MV-4-11 (cell line): ENCODE measurements at places on chromosomes 7 and 10.

GRCh38 chr10:84329986-84330651, 1.7 kb downstream of the CCSER2 start:
- no peak for DNase-seq

DNA sequence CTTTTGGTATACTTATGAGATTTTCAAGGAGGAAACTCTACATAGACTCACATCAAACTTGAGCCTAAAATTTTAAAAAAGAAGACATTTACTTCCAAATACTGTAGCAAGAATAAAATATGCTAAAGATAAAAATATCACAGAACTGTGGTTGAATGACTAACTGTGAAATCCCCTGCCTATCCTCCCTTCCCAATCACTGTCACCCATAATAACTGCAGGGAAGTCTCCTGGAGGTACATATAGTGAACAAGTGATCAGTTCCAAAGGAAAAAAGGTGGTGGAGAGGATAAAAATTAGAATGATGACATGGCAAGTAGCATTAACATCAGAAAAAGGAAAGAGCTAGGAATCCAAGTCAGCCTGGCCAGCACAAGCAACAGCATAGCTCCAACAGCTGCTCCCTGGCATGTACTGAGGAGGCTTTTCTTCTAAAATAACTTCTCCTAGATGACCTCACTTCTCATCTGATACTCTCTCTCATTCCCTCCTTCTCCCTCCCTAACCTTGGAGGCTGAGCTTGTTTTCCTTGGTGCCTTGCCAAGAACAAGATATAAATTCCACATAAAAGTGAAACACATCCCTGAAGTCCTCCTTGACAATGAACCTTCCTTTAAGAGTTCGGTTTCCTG, 124.0 kb downstream of the IQUB start:
- DNase-seq = no peak

DNA sequence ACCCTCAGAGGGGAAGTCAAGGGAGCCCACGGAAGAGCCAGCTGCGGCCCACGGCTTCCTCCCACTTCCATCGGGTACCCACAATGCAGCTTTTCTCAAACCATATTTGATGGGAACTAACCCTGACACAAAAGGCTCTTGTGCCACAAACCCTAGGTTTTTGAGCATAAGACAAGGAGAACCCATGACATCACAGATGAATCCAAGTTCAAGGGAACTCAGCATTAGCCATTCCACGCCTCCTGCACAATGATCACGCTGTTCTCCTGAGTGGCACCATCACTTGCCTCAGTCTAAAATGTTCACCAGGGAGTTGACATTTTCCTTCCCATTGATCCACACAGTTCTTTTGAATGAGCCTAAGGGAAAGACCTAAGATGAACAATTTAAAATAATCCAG, 70.4 kb downstream of the ITIH5 start:
- no peak for DNase-seq

- peak; percentile 2 for DNase-seq
These were observed 83.0 kb upstream of the ADRB1 start for GRCh38 chr10:113960617-113961181.

GRCh38 chr7:102918845-102919244, 6.0 kb downstream of the LRRC17 start:
- DNase-seq = no peak

DNA sequence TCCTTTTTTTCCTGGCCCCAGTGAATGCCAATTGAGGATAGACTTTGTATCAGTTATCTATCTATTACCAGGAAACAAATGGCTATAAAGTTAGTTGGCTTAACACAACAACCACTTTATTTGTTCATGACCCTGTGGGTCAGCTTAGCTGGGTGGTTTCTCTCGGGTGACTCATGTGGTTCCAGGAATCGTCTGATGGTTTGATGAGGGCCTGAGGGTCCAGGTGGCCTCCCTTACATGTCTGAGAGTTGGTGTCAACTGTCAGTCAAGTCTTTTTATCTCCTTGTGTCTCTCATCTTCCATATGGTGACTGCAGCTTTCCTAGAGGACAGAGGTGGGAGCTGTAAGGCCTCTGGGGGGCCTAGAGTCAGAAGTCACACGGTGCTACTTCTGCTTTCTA, 15.3 kb upstream of the MAPK8 start:
- DNase-seq = peak; percentile 40

DNA sequence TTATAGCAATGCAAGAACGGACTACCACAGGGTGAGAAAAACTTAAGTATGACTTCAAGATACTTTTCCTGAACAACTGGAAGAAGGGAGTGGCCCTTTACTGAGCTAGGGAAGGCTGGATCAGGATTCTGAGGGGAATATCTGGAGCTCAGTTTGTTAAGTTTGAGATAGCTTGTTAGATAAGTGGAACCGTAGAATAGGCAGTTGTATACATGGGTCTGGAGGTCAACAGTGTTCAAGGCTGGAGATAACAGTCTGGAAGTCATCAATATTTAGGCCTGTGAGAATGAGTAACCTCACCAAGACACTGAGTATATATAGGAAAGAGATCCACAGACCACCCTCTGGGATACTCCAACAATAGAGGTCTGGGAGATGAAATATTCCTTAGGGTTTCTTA, 7.2 kb downstream of the PLEKHA1 start:
- no peak for DNase-seq

- DNase-seq = no peak
These were observed 109.4 kb downstream of the CDK14 start for GRCh38 chr7:90705391-90706071.

DNA sequence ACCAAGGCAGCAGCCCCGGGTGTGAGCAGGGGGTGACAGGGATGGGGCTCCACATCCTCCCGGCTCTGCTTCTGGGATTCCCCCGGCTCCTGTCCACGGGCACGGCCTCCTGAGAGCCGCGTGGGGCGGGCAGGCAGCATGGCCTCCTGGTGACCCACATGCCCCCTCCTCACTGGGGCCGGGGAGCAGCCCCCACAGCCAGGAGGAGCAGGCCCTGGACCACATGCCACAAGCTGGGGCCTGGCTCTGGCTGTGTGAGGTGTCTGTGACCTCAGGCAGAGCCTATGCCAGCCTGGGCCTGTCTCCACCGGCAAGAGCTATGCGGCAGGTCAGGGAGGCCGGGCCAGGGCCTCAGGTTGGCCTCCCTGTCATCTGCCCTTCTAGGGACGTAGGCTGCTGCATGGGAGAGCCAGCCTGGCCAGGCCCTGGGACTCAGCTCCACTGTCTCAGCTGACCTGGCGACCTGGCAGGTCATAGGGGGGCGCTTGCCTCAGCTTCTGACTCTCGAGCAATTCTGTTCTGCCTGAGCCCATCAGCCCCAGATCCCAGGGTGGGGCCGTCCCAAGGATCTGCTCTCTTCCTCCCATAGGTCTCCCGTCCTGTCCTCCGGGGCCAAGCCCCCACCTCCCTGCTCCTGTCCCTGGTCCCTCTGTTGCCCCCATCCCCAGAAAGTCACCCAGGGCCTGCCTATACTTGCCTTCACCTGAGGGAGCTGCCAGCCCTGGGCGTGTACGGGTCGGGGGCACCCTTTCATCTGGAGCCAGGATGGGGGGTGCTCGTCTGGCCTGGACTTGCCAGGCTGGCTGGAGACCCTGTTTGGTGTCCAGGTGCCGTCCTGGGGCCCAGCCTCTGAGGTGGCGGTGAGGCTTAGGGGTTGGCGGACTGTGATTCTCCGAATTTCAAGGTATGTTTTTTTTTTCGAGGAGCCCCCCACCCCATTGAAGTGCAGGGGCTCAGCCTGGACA, 3.9 kb upstream of the TMEM184A start:
- no peak for DNase-seq

DNA sequence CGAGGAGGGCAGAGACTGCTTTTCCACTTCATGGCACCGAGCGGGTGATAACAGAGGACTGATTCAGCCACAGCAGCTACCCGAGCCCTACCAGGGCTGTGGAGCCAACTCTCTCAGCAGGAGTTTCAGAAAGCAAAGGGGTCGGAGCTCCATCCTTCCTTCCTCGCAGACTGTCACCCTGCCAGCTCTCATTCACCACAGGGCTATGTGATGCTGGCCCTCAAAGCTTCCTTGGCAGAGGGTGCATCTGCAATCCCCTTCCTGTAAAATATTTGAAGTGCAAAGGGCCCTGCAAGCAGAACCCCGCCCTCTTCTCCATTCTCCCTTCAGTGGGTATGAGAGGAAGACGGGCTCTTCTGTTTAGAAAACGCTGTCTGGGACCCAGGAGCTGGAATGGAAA, 105.3 kb upstream of the LYZL2 start:
- no peak for DNase-seq

GRCh38 chr7:30479202-30480120, 877 bp upstream of the NOD1 start:
- DNase-seq = peak; percentile 53

GRCh38 chr7:88256906-88257305, 37.1 kb upstream of the SRI start:
- DNase-seq = no peak

DNA sequence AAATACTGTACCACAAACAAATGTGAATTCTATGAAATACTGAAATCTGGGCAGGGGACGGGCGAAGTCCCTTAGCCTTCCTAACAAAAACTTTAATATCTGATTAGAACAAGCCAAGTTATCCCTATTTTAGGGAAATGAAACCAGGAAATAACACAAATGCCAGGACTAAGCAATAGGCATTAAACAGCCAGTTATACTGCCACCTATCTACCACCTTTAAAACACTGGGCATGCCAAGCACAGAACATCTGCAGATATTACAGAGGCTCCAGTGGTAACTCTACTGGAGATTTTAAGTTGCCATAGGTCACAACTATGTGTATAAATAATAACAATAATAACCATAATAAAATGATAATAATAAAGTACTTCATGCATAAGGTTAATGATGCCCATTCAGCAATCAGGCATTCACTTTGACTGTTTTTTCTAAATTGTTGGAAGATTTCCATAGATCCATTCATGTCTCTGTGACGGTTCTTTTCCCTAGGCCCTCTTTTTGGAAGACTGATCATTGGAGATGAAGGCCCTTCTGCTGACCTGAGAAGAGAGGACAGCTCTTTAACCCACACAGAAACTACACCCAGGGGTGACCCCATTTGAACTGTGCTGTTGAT, 195.7 kb downstream of the CACNA2D1 start:
- DNase-seq = peak; percentile 53

DNA sequence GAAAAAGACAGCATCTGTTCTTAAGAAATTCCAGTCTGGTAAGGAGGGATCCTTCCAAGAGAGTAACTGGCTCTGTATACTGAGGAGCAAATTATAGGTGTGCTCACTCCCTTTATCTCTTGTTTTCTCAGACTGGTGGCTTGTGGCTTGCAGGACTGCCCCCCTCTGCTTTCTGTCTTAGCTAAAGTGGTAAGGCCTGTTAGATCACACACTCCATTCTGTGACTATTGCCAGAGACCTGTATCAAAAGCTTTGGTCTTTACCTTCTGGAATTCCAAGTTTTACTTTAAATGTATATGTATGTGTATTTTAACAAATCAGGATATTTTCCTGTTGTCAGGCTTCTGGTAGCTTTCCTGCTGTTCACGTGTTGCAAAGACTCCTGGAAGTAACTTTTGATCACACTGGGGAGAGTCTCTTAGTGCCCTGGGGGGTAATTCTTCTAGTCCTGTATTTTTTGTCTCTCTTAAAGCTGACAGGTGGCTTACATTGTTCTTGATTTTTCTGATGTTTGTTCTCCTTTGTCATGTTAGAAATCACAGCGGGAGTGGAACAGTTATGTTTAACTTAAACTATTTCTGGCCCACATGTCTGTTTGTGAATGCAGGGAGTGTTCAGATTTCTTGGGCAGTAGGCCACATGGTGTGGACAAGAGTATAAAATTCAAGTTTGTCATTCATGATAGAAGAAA, 99.0 kb downstream of the PLPP4 start:
- no peak for DNase-seq

DNA sequence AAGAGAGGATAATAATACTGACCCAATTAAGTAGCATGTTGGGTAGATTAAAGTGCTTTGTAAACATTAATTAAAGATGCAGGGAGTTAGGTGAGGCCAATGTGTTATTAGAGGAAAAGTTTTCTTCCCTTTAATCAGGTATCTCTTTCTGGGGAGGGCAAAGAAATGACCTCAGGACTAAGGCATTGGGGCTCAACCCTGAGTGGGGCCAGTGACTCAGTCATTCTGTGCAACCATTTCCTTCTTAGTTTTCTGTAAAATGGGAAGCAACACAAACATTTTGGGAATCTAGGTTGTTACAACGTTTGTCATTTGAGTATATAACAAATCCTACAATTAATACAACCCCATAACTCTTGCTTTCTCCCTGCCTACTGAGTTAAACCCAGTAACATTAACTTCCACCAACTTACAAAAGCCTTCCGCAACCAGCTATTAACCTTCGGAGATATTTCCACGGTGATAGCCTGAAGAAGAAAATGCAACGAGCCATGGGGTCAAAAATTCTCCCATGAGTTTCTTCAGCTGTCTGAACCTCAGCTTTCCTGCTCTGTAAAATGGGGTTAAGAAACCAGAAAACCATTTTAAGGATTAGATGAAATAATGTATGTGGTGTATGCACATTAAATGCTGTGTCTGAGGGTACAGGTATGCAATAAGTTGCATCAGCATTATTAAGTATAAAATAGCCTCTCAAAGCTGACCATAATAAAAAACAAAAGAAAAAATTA, 965 bp upstream of the PROSER2 start:
- DNase-seq = no peak

GRCh38 chr10:117936566-117936965, 110.2 kb downstream of the RAB11FIP2 start:
- no peak for DNase-seq

GRCh38 chr7:139345042-139345441, 3.9 kb downstream of the FMC1 start:
- DNase-seq = peak; percentile 65

DNA sequence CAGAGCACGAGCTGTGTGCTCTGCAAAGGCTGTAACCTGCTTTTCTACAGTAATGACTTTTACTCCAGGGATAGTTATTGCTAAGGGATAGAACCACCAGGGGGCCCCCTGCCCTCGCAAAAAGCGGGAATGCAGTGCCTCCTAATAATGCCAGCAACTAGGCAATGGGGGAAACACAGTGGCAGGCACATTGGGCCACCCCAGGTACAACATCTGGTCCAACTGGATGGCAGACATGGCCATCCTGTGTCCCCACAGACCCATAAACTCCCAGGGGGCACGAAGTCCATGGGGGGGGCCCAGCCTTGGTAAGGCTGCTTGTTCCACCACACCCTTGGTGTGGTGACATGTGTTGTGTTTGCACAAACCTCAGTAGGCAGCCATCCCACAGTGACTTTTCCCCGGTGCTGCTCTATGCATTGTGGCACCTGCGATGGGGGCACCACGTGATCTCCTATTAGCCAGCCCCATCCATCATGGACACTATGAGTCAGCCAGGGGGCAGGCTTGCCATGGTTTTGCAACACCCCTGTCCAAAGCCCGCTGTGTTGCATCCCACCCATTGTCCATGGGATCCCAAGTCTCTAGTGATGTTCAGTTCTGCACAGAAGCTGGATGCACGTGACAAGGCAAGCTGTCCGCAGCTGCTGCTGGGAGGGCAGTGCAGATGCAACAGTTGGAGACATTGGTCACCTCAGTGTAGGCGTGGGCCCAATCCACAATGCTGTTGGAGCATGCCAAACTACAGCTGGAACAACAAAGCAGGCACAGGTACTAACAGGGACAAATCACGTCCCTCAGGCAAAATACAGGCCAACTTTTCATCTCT, 84.0 kb downstream of the ANLN start:
- DNase-seq = peak; percentile 34
